Astrocyte (in vitro differentiated cells and primary cell): ENCODE measurements at places on chromosomes 5 and 9.
A peak's percentile ranks its signal among the peaks of the same experiment; 100 is the strongest.

DNA sequence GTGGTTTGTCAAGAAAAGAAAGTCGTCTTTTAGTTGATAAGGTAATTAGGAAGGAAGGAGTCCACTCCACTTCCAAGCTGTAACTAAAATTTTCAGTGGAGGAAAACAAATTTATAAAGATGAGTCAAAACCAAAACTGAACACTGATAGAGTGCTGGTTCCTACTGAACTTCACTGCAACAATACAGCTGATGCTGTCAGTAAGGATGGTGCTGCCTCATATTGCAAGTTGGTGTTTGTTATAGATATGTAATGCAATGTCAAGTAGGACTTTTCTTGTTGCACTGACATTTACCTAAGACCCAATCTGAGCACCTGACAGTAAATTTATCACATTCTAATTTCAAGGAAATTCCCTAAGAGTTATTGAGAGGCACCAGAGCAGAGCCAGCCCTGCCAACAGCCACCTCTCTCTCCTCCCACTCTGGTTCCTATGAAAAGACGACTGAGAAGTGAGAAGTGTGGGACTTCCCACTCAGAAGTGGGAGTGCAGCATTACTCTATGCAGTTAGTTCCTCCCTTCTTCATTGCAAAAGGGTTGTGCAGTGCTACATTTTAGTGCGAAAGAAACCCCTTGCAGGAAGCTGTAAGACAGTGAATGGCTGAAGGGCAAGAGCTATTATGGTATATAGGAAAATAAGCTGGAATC lies 350.8 kb downstream of the NFIB start:
- DNase-seq = no peak

GRCh38 chr5:78824831-78825281 lies 160.3 kb downstream of the ARSB start:
- peak; percentile 84 for DNase-seq

DNA sequence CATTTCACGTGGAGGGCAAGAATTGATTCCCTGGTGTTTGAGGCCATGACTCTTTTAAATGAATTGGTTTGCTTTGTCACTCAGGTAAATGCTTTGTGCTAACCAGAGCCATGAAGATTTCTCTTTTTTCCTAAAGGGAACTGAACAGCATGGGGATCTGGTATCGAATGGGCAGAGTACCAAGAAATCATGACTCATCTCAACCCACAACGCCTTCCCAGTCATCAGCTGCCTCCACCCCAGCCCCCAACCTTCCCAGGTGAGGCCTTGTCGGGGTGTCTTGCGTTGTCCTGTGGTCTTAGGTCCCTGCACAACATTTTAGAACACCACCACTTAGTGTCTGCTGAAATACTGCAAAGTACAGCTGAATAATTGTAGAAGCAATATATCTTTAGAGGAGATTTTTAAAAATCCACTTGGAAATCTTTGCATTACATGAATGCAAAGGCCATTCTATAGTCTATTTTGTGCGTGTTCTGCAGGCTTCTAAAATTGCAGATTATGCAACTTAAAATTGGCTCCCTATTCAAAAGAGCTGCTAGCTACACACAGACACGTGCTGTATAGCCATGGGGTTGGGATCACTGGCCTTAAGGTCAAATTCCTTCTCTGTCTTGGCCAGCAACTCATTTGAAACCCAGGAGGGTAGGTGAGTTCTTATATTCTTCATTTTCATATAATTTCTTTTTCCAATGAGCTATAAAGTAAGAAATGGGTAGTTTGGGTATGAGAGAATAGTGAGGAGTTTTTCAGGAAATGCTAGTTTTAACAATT lies 69.0 kb downstream of the MVB12B start:
- DNase-seq = peak; percentile 69

GRCh38 chr5:82674671-82675070 lies 396.5 kb upstream of the RPS23 start:
- DNase-seq = no peak

GRCh38 chr5:1746371-1747078 lies 53.1 kb downstream of the MRPL36 start:
- no peak for DNase-seq

DNA sequence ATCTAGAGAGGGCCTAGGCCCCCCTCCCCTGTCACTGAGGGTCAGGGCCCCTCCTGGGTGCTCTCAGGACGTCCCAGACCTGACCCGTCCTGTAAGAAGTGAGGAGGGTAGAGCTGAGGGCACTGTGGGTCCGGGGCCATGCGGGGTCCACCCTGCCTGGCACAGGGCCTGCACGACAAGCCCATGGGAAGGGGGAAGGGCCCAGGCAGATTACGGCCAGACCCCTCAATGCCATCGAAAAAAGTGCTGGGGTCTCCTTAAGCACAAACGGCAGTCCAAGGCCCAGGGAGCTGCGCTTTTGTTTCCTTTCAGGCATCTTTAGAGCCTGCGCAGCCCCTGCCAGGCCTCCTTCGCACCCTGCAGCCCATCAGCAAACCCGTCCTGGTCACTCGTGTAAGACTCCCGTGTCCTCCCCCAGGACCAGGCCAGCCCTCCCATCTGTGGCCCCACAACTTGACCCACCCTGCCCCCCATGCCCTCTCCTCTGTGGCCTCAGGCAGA lies 4.4 kb upstream of the EXOC3 start:
- no peak for DNase-seq

DNA sequence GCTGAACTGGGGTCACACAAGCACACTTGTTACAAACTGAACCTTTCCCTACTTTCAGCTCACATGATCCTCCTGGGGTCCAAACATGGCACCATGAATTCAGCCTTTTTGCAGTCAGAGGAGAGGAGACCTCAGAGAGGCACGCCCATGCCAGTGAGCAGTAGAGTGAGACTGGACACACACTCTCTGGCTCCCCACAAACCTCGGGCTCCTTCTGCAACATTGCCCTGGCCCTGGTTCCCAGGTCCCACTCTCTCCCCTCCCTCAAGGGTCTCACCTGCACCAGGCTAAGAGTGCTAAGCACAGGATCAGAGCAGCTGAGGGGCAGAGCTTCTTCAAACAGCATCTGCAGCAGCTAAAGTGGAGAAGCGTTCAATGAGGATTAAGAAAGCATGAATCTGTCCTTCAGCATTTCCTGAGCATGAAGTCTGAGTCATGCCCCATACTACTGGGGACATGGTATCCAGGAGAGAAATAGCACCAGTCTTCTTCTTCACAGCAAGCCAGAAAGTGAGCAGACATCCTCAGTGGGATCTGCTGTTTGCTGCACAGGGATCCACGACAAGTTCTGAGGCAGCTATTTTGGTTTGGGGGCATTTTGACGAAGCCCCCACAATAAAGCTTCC lies 27.2 kb downstream of the SLC35A4 start:
- no peak for DNase-seq

GRCh38 chr9:116661037-116661954 lies 25.8 kb upstream of the TRIM32 start:
- peak; percentile 60 for DNase-seq

DNA sequence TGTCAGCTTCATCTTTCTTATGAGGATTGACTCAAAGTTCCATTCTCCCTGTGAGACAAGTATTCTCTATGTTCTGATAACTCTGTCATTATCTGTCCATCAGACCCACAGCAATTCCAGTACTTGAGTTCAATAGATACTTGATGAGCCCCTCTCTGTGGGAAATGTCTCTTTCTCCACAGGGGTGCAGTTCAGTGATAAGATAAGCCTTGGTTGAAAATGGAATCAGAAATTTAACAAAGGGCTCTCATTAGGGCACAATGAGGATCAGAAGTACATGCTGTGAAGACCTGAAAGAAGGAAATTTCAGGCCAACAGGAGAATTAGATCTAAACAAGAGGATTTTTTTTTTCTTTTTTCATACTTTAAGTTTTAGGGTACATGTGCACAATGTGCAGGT lies 737.3 kb downstream of the MTRR start:
- DNase-seq = no peak

- no peak for DNase-seq
Measured at GRCh38 chr5:179192891-179193470, 132.8 kb downstream of the ZNF354C start.

DNA sequence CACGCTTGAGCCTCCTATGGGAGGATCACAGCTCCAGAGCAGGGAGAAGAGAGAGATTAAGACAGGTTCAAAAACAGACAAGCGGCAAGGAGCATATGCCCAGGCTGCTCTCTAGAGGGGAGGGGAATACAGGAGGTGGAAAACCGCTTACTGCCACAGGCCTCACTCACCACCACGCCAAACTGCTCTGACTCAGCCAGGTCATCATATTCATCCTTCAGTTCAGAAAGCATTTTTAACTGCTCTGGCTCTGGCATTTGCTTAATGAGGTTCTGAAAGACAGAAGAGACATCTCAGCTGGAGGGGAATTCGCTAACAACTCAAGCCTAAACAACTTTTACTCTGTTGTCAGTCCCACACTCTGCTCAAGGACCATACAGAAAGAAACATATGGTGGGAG lies 40.1 kb downstream of the PCDHGC5 start:
- peak; percentile 82 for DNase-seq

DNA sequence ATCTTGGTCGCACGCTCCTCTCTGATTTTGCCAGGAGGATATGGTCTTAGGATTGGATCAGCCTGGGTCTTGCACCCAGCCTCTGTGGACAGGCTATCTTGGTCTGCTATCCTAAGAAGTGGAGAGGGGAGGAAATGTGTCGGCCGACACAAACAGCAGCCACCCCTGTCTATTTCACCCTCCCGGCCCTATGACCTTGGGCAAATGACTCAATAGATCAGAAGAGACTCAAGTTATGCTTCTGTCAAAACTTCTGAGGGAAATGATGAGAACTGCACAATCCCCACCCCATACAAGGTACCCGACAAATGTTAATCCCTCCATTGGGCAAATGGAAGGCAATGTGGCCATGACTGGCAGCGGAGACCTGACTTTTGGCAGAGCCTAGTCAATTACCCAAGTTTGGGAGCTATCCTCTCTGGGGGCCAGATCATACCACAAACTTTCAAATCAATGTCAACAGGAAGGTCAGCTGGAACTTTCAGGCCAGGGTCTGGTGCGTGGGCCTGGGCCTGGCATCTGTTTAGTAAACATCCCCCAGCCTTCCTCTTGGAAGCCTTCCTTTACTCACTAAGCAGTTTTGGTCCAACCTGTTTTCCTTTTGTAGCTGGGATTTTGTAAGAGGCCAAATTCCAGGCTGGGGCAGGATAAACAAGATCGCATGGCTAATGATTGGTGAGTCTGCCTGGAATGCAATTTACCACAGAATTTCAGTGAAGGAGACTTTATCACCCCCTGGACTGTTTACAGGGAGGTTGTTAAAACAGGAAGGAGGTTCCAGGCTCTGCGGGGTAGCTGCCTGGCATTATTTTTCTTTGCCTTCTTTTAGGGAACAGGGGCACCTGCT lies 64.2 kb upstream of the CPEB4 start:
- DNase-seq = peak; percentile 86

- DNase-seq = peak; percentile 53
Measured at GRCh38 chr5:76944638-76945037, 8.2 kb upstream of the CRHBP start.

- no peak for DNase-seq
Measured at GRCh38 chr5:3385991-3386519, 209.6 kb upstream of the IRX1 start.

GRCh38 chr5:107290780-107291398 lies 379.8 kb downstream of the EFNA5 start:
- DNase-seq = no peak

DNA sequence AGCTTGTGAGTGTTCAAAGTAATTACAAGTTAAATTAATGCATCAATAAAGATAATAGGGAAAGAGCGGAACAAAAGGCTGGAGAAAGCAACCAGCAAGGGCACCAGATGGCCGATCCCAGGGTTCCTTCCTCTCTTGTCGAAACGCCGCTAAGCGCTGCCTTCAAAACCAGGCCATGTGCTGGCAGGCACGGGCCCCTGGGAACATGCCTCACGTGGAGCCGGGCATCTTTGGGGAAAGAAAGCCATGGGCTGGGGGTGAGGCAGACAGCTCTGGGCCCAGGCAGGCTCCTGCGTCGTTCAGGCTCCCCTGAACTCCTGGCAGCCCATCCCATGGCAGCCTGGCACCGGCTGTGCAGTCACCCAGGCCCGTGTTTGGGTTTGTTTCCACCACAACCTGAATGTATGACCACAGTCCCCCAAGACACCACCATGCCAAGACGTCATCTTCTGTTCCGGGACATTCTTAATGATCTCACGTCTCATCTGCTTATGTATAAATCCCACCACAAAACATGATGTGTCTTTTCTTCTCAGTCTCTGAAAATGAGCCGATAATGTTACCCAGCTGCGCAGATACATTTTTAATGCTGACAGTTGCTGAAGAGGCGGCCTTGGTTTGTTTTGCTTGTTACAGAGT lies 110.4 kb upstream of the SARDH start:
- DNase-seq = no peak

GRCh38 chr9:93091453-93092081 lies 4.5 kb upstream of the CARD19 start:
- peak; percentile 87 for DNase-seq

GRCh38 chr5:174852143-174852542 lies 127.8 kb downstream of the MSX2 start:
- no peak for DNase-seq

GRCh38 chr5:41115281-41115680 lies 44.1 kb upstream of the MROH2B start:
- DNase-seq = peak; percentile 79

GRCh38 chr5:73380041-73380440 lies 68.5 kb downstream of the FOXD1 start:
- DNase-seq = peak; percentile 47

DNA sequence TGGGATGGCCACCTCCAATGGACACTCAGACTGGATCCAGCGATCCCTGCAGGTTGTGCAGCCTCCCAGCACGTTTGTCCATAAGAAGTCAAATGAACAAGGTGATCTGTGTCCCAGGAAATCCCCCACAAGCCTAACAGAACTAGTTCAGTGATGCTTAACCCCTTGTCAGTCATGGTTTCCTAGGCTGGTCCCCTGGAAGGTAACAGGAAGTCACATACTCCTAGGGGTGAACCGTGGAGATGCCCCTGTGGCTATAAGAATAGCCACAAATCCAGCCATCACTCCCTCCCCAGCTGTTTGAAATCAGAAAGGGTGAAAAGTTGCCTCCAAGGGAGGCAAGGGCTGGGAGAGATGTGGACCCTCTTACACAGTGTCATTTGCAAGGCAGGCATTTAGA lies 22.5 kb downstream of the PAX5 start:
- DNase-seq = no peak

DNA sequence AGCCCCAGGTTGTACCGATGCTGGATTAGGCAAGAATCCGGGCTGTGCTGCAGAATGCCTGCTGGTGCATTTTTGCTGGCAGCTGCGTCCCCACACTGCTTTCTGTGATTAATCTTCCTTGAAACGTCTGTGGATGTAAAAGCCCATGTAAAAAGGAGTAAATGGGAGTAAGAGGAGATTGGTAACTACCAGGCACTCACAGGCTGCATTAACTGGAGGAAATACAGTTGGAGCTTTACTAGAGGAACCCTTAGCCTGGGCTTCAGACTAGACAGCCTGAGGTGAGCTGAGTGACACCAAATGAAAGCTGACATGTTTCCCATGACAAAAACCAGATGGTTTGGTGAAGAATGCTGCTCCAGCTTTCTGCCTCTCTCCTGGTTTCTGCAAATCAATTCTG lies 190.4 kb upstream of the GAS1 start:
- DNase-seq = no peak

GRCh38 chr9:20549053-20549452 lies 73.2 kb downstream of the MLLT3 start:
- DNase-seq = no peak

- DNase-seq = no peak
Measured at GRCh38 chr9:117121316-117121715, 293.5 kb downstream of the ASTN2 start.

GRCh38 chr9:83583151-83584014 lies 39.6 kb upstream of the IDNK start:
- DNase-seq = peak; percentile 38
